ENCODE measurements at places on chromosomes 3 and 15.

DNA sequence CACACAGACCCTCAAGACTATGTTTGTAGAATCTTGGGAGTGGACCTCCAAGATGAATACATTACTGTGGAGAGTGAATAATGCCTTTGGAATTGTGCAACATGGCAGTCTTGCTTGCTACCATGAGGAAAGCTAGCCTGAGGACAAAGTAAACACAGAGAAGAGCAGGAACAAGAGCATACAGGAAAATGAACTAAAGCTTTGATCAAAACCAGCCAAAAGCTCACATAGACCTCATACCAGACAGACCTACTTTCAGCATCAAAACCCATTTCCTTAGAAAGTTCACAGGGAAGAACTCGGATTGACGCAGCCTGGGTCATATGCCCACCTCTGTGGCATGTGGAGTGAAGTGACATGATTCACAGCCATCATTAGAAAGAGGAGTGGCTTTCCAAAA is 3.3 kb upstream of the RAB8B start:
- DNase-seq, result no peak

DNA sequence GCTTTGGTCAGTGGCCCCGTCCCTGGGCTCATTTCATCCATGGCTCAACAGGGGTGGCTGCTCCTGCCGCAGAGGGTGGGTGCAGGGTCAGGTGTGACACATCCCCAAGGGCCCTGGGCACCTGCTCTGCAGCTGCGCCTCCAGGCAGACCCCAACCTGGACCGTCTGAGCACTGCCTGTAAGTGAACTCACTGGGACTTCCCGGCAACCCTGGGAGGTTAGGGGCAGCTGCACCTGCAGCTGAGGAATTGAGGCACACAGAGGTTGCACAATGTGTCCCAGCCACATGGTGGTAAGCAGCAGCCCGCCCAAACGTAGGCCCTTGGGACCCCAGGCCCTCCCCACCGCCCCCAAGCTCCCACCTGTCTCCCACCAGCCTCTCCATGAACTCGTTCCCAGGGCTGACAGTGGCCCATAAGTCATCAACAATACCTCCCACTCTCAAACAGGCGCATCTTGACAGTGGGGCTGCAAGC is 55.1 kb downstream of the PLXNA1 start:
- DNase-seq, result no peak

DNA sequence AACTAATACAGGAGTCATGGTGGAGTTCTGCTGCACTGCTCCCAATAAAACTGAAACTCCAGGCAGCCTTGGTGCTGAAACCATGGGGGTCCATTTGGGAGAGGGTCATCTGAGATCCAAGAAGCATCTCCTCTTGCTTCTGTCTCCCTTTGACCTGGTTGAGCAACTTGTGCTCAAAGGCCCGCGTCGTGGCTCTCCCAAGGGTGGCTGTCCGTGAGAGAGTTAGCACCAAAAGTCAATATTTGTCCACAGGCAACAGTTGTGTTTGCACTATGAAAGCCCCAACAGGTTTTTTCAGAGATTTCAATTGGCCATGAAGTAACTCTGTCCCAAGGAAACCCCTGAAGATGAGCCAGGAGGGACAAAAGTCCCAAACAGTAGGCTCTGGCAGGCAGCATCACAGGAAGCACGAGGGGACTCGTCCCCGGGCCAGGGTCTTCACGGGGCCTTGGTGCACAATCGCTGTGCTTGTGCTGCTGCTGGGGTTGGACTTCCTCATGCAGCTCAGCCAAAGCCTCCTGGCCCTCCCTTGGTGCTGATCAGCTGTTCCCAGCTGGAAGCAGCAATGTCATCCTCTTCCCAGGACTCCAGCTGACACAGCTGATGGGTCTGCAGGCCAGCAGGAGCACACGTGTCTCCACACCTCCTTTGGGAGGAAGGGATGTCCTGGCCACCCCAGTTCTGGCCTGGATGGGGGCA is 39.4 kb upstream of the WNT5A start:
- no peak for DNase-seq

- no peak for DNase-seq
Observed at GRCh38 chr15:47504624-47505256, 212.6 kb upstream of the SEMA6D start.

DNA sequence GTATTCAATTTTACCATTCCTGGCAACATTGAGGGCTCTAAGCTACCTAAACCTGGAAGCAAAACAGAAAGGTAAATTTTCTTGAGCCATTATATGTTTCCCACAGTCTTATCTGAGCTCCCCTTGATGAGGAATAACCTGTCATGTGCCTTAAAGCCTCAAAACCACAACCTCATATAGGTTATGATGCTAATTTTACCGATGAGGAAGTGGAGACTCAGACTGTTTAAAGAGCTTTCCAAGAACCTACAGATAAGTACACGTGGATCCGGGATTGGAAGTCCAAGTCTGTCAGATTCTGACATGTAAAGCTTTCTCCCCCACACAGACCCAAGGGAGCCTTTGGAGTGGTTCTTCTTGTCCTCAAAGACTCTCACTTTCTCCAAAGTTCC is 140.5 kb downstream of the SEMA6D start:
- no peak for DNase-seq

GRCh38 chr15:38756441-38756840 is 191.8 kb upstream of the RASGRP1 start:
- no peak for DNase-seq

DNA sequence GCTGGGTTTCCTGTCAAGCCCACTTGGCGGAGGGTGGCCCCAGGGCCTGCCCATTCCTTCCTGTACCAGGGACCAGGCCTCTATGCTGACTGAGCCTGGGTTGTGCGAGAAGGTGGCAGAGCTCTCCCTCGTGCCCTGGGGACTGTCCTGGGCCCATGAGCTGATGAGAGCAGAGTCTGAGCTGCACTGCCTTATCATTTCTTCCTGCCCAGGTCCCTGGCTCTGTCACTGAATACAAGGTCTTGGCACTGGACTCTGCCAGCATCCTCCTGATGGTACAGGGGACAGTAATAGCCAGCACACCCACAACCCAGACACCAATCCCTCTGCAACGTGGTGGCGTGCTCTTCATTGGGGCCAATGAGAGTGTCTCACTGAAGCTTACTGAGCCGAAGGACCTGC is 7.5 kb downstream of the MPI start:
- no peak for DNase-seq

- no peak for DNase-seq
Observed at GRCh38 chr3:71785532-71786216, 726 bp upstream of the PROK2 start.

DNA sequence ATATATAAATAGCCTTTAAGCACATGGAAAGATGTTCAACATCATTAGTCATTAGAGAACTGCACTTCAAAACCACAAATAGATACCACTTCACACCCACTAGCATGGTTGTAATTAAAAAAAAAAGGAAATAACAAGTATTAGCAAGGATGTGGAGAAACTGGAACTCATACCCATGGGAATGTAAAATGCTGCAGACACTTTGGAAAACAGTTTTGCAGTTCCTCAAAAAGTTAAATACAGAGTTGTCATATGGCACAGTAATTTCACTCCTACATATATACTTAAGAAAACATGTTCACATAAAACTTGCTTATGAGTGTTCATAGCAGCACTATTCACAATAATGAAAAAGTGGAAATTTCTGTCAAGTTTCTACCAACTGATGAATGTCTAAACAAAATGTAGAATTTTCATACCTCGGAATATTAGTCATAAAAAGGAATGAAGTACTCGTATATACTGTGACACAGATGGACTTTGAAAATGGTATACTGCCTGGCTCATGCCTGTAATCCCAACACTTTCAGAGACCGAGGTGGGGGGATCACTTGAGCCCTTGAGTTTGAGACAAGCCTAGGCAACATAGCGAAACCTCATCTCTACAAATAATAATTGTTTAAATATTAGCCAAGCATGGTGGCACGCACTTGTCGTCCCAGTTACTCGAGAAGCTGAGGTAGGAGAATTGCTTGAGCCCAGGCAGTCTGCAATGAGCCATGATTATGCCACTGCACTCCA is 28.1 kb downstream of the BCL2A1 start:
- no peak for DNase-seq

- peak; percentile 45 for DNase-seq
Observed at GRCh38 chr3:133989936-133990702, 39.6 kb downstream of the SLCO2A1 start.

- DNase-seq, result no peak
Observed at GRCh38 chr15:69601711-69602504, 149.3 kb downstream of the RPLP1 start.
